Inflammatory macrophage (primary cell): ENCODE measurements at places on chromosomes 5 and 9.

GRCh38 chr5:81121273-81121672 is 111.8 kb upstream of the CKMT2 start:
- no peak for DNase-seq

DNA sequence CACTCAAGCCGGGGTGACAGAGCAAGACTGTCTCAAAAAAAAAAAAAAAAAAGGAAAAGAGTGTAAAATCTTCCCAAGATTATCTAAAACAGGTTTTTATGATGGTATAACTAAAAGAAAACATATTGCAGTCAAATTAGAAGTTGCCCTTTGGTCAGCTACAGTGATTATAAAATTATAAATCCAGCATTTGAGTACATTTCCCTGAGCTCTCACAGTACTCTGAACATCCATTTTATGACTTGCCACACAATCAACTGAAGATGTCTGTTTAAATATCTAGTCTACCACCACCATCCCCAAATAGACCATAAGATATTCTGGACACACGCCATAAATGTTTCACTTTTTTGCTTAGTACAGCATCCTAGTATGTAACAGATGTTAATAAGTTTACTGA is 77.0 kb downstream of the CSF2 start:
- DNase-seq: no peak

DNA sequence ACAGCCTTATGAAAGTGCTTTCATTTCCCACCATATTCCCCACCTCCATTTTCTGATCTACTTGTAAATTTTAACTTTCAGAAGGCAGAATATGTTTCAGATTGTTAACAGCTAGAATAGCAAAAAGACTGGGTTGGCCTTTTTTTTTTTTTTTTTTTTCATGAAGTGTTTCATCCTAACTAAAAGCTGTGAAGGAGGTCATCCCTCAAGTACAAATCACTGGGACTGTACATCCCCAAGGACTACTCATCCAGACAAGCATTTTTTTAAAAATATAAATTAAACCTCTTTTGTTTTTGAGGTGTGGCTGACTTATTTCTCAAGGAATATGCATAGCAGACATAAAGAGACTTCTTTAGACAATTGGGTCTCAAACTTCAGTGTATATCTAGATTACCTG is 542.1 kb upstream of the TUSC1 start:
- no peak for DNase-seq

- DNase-seq: peak; percentile 84
Observed at GRCh38 chr9:120583958-120584369, 4.0 kb upstream of the CDK5RAP2 start.

DNA sequence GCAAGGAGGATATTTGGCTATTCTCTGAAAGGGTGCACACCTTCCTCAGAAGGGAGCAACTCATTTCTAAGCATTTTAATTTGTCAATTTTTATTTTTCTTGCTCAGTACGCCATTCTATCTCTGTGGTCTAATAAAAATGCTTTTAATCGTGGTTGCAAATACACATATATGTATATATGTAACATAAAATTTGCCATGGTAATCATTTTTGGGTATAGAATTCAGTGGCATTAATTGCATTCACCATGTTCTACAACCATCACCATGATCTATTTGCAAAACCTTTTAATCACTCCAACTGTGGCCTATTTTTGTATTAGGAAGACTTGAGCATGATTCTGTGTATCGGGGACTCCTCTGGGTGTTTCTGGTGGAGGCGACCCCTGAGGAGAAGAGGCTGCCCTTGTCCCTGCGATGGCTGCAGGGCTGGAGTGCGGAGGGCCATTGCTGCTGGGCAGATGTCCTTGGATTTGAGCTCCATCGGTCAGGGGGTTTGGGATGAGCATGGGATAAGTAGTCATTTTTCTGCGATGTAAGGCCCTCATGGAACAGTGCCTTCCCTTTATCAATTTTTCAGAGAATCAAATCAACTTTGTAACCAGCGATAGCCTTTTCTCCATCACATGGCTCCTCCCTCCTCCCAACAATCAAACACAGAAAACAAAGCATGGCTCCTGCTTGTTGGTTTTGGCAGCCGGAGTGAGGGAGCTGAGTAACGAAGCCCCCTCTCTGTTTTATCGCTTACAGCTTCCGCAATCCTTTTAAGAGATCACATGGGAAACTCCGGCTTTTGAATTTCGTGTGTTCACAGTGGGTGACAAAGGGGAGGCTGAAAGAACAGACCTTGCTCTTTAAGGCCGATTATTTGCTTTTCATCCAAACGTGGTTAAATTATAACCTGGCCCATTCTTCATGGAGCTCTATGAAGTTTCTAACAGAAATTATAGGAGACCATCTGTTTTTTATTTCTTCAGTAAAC is 187.3 kb downstream of the TENT4A start:
- no peak for DNase-seq

- DNase-seq: peak; percentile 3
Observed at GRCh38 chr9:98809311-98810101, 2.0 kb downstream of the GALNT12 start.
